ENCODE measurements at places on chromosomes 2 and 18.

DNA sequence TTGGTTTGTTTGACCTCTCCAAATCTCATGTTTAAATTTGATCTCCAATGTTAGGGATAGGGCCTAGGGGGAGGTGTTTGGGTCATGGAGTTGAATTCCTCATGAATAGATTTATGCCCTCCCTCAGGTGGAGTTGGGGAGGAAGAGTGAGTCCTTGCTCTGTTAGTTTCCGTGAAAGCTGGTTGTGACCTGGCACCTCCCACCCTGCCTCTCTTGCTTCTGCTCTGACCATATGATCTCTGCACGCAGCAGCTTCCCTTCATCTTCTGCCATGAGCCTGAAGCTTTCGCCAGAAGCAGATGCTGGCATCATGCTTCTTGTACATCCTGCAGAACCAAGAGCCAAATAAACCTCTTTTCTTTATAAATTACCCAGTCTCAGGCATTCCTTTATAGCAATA lies 231.6 kb upstream of the ERBB4 start:
- no peak for DNase-seq

DNA sequence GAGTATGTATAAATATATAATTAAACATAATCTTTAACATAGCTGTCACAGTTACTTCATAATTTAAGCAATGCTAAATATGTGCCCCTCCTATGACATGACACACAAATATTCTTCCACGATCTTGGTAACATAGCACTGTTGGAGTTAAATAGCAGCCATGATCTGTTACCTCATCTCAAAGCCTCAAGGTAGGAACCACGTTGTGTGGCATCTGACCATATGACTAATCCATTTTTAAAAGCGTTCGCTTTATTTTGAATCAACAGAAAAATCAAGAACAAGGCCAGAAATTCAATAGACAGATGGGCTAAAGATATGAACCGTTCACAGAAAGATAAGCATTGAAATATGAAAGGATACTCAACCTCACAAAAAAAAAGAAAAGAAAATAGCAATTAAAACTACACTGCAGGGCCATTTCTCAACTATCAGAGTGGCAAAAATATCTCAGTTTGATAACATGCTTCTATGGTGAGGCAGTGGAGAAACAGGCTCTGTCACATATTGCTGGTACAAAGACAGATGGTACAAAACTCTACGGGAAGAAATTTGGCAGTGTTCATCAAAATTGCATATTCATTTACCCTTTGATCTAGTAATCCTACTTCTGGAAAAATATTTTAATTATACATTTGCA lies 105.9 kb downstream of the TMX3 start:
- no peak for DNase-seq

DNA sequence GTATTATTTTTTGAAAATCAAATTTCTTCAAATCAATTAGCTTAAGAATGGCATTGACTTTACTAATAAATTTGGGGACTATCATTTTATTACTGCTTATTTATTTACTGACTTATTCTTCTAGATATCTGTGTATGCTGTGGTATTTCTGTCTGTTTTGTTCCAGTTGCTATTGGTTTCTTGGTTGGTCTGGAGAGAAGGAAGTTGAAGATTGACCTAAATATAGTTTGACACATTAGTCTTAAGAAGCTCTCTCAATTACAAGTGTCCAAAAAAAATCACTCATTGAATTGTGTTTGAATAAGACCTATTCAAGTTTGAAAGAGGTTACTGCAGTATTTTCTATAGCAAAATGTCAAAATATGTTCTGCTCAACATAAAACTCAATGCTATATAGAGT lies 153.3 kb upstream of the KYNU start:
- DNase-seq, result no peak

GRCh38 chr2:110858135-110858725 lies 125.9 kb downstream of the ACOXL start:
- no peak for DNase-seq

- DNase-seq, result no peak
Measured at GRCh38 chr2:15306706-15307105, 254.4 kb downstream of the NBAS start.

GRCh38 chr18:61464551-61465142 lies 131.4 kb downstream of the CDH20 start:
- DNase-seq, result no peak

DNA sequence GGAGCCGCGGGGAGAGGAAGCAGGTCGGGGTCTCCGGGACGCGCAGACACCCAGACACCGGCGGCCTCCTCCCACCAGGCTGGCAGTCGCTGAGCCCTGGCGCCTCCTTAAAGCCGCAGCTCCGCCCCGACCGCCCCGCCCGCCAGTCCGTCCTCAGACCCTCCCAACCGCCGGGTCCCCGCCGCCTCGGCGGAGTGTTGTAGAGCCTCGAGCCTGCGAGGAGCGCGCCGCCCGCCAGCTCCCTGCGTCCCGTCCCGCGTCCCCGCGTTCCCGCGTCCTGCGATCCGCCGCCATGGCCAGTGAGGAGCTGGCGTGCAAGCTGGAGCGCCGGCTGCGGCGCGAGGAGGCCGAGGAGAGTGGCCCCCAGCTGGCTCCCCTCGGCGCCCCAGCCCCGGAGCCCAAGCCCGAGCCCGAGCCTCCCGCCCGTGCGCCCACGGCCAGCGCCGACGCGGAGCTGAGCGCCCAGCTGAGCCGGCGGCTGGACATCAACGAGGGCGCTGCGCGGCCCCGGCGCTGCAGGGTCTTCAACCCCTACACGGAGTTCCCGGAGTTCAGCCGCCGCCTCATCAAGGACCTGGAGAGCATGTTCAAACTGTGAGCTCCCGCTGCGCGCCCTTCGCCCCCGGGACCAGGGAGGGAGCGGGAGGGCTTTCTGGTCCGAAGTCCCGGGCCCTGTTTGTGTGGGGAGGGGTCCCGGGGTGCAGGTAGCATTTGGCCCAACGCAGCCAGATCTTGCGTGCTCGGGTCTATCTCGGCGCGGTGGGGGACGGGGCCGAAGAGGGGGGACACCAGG lies at the start of gene EFHD1:
TSS of gene EFHD1 (plus strand) at position 192 of the 793 bp plus-strand sequence. CDS start at position 293, 101 bp downstream.
- no peak for DNase-seq

GRCh38 chr18:51029378-51029693 lies 677 bp upstream of the SMAD4 start:
- DNase-seq, result no peak

DNA sequence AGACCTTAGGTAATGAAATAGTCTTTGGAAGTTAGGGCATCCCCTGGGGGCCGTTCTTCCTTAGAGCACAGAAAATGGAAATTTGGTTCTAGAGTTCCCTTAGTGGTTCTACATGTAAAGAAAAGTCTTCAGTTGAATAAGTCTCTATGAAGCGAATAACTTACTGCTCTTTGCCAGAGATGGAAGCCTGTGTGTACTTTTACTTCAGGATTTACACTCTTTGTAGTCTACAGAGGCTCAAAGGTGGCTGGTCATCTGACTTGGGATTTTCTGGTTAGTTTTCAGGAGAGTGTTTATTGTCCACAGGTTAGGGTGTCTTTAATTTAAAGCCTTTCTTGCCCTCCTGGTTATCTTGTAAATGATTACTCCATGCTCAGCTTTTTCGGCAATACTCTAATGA lies 210.6 kb downstream of the ZNF521 start:
- DNase-seq, result no peak

GRCh38 chr2:102159295-102159694 lies 16.7 kb downstream of the IL1R1 start:
- no peak for DNase-seq

DNA sequence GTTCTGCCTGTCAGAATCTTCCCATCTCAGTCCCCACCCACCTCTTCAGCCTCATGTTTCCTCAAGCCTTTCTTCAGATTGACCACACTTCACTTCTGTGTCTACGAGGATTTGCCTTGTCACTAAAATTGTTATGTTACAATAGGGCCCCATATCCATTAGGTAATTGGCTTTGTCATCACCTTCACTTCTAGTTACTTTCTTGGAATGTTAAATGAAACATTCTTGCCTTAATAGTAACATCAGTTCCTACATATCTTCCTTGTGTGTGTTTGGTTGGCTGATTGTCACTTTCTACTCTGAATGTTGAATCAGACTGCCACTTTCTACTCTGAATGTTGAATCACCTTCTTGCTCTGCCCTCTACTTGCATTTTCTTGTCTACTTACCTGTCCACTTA lies 599.9 kb upstream of the NXPH2 start:
- DNase-seq, result no peak
